Activated CD4-positive, CD25-positive, alpha-beta regulatory T cell (primary cell): ENCODE measurements at places on chromosomes 6 and 20.

DNA sequence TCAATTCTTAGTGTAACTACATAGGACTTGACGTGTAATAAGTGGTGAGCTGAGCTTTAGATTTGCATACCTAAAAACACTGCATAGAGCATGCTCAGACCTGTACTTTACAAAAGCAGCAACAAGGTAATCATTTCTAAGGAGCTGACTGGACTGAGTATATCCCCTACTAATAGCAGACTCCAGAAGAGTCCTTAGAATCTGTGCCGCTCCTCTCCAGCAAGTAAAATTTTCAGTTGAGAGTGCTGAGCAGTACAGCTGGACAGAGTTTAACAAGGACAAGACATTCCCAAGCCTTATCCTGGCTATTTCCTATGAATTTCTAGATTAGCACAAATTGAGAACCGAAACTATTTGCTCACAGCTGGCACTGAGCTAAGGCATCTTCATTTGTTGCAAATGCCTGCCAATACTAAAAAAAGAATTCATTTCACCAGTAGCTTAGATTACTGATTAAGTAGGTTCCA lies 26.1 kb upstream of the KLHL31 start:
- no peak for DNase-seq

DNA sequence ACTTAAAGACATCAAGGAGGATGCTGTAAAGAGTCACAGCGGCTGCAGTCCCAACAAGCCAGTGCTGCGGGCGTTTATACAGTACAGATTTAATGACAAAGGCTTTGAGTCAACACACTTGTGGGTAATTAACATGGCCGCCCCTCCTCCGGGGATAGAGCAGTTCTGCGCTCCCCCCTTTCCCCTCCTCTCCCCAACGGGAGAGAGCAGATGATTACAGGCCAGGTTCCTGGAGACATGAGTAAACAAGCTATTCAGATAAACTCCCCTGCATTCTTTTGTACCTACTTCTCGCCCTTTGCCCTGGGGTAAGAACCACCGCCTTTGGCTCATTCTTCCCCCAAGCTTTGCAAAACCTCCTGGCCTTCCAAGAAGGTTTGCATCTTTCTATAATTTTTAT lies 23.6 kb upstream of the FABP7 start:
- DNase-seq, result no peak

DNA sequence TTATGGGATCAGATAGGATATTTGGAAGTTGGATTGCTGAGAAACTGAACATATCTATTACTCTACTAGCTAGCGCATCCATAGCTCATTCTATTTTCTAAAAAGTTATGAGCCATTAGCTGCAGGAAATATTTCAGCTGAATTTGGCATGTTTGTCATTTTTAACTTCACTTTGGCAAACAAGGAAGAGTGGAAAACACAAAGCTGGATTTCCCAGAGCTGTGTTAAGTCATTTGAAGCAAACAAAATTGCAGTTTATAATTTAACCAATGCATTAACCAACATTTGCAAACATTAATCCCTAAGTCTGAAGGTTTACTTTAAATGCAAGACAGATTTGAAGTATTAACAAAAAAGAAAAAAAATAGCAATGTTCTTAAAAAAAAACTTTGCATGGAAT lies 1.2 kb downstream of the ALDH8A1 start:
- no peak for DNase-seq

DNA sequence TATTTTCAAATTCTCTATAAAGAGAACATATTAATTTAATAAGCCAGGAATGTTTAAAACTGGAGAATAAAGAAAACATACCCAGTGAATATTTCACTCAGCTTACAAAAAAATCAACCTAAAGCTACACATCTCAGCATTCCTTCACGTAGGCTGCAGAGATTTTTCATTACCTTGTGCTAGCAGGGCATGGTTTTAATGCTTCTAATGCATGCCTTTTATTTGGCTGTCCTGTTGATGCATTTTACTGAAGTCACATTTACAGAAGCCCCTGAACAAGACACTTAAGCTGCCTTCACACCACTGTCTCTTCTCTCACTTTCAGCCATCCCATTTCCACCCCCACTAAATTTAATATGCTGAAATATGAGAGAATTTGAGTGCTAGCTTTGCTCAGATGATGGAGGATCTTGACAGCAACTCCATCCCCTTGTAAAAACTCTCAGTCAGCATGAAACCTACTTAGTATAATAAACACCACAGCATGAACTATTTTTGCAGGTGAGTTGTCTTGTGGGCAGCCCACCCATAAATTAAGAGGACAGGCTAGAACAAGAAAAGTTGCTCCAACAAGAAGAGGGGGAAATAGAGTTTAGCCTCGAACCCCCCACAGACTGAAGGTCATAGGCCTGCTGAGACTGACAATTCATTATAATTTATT lies 159.4 kb downstream of the SIM1 start:
- no peak for DNase-seq

- no peak for DNase-seq
These were observed at the start of gene RSPO3 for GRCh38 chr6:127118298-127119101. Gene RSPO3, plus strand, starts transcription at chr6:127118671. Its CDS starts 522 bp downstream, at chr6:127119193.

DNA sequence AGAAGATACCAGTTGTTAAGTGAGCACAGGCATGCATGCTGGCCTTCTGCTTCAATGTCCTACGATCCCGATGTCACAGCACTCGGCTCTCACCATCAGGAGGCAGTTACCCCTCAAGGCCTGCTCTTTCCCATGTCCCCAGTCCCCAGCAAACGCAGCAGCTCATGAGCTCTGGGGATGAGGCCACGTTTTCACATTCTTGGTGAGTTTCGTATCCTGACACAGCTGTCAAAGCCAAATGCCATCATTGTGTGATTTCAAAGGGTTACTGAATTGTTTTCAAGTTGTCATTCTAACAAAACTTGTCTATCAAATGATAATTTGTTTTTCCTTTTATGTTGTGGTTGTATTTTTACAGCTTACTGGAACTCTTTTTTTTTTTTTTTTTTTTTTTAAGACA lies 226.9 kb upstream of the KCNG1 start:
- no peak for DNase-seq

GRCh38 chr6:161204866-161205557 lies 68.8 kb downstream of the AGPAT4 start:
- no peak for DNase-seq

GRCh38 chr6:52929321-52930164 lies 20.0 kb upstream of the GSTA3 start:
- no peak for DNase-seq

GRCh38 chr6:152380351-152380767 lies 256.8 kb downstream of the SYNE1 start:
- no peak for DNase-seq

DNA sequence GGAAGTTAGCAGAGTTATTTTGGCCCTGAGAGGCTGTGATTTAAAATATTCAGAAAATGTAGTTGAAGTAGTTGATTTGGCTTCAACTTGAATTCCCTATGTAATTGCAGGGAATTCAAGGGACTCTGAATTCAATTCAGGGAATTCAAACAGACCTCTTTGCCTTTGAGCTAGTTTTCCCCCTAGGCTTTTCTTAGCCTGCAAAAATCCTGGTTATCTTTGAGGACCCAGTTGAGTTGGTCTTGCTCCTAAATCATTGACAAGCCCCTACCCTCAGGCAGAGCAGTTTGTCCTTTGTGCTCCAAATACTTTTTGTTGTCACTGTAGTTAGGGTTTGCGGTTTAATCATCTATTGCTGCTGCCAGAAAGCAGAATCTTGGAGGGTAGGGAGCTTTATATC lies 20.4 kb downstream of the GCNT2 start:
- no peak for DNase-seq

DNA sequence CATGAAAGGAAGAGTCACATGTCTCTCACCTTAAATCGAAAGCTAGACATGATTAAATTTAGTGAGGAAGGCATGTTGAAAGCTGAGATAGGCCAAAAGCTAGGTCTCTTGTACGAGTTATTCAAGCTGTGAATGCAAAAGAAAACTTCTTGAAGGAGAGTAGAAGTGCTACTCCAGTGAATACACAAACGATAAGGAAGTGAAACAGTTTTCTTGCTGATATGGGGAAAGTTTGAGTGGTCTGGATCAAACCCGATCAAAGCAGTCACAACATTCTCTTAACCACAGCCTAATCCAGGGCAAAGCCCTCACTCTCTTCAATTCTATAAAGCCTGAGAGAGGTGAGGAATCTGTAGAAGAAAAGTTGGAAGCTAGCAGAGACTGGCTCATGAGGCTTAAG lies 1.9 kb upstream of the TPD52L1 start:
- DNase-seq, result no peak

GRCh38 chr6:89433252-89434149 lies 549 bp downstream of the ANKRD6 start:
- no peak for DNase-seq

DNA sequence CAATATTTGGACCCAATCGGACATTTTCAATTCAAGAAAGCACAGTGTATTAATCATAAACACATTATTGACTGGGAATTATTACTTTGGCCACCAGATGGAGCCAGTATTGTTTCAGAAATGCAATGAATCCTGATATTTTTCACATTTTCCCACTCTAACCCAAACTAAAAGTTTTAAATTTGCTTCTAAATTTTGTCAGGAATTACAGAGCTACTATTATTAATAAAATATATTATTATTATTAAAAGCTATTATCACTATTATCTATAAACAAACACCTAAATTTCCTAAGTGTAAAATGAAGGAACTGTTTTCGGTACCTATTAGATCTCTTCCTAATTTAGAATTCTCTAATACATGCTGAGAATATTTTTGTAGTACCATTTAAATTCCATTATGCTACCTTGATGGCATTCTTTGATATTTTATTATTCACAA lies 245.3 kb downstream of the OGFRL1 start:
- DNase-seq, result no peak

DNA sequence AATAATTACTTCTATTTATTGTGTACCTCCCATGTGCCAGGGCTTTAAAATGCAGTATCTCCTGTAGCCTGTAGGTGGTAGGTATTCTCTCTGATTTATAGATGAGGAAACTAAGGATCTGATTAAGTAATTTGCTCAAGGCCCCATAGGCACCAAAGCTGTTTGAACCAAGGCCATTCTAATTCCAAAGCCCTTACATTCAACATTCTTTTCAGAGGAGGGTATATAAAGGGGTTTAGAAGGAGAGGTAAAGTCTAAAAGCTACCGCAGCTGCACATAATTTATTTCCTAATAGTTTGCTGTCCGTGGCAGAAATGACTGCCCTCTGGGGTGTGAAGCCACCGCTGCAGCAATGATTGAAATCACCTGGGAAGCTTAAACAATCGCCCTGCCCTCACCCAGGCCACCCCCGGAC lies 95.0 kb upstream of the FAM8A1 start:
- DNase-seq, result no peak
